AG10803 (cell line): ENCODE measurements at places on chromosomes 5 and 9.
A peak's percentile ranks its signal among the peaks of the same experiment; 100 is the strongest.

DNA sequence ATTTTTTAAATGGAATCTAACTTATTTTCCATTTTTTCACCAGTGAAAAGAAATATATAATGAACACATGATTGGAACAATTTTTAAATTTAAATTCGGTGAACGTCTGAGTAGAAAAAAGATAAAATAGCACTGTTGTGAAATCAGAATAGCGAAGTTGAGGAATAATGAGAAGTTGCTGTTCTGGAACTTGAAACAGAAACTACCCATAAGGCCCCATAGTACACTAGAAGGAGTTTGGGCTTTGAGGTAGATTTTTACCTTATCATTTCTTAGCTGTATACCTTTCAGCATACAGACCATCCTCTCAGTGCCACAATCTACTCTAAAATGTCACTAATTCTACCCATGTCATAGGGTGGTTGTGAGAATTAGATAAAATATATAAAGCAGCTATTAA, 35.1 kb downstream of the TDRD7 start:
- DNase-seq = no peak

DNA sequence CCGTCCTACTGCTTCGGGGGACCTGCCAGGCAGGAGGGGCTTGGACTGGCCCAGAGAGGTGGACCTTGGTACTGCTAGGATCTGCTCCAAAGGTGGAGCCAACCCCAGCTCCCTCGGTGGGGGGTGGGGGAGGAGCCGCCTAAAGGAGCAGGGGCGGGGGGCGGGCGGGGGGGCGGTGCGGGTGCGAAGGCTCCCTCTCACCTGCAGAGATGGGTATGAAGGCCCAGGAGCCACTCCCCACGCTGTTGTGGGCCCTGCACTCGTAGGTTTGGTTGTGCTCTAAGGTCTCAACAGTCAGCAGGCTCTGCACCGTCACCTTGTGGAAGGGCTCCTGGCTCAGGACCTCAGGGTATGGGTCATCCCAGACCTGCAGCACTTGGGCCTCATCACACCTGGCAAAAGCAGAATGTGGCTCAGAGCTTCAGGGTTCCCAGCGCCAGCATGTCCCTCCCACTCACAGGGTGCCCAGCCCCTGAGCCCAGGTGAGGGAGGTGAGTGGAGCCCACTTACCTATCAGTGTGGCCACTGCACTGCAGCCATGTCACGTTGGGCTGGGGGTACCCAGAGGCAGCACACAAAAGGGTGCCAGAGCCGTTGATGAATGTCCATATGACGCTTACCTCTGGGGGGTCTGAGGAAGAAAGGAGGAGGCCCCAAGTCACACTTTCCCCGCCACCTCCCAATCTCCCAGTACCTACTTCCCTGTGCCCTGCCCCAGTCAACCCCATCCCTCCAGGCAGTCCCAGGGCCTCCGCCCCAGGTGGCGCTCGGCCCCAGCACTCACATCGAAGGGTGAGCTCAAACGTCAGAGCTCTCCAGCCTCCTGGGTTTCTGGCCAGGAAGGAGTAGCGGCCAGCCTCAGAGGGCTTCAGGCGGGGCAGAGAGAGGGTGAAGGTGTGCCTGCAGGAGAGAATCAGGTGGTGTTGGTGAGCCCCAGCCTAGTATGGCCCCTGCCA, 16.4 kb downstream of the CSF1R start:
- DNase-seq = no peak

- no peak for DNase-seq
Observed at GRCh38 chr5:180421672-180422071, 68.5 kb upstream of the GFPT2 start.

DNA sequence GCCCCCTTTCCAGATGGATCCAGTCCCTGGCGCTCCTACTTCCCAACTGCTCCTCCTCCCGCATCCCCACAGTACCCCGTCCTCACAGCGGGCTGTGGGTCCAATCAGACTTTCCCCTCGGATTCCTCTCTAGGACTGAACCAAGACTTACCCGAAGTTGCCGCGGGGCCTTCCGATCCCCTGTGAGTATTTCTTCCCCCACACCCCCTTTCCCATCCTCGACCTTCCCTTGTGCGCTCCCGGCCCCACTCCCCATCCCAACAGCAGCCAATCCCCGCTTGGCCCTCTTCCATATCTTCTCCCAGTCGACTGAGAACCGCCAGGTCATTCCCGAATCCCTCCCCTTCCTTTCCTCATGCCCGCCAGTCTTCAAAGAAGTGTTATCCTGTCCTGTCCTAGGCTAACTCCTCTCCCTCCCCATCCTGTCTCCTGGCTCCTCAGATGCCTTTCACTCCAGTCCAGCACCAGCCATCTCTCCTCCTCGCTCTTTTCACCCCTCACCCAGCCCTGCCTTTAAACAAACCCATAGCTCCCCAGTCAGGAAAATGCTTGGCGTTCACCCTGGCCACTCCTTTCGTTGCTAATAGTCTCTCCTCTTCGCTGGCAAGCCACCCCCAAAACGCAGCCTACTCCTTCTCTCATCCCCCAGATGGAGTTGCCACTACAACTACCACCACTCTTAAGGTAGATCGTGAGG, 646 bp downstream of the SWI5 start:
- DNase-seq = peak; percentile 30

GRCh38 chr9:4939118-4939561, 45.9 kb upstream of the JAK2 start:
- DNase-seq = no peak

DNA sequence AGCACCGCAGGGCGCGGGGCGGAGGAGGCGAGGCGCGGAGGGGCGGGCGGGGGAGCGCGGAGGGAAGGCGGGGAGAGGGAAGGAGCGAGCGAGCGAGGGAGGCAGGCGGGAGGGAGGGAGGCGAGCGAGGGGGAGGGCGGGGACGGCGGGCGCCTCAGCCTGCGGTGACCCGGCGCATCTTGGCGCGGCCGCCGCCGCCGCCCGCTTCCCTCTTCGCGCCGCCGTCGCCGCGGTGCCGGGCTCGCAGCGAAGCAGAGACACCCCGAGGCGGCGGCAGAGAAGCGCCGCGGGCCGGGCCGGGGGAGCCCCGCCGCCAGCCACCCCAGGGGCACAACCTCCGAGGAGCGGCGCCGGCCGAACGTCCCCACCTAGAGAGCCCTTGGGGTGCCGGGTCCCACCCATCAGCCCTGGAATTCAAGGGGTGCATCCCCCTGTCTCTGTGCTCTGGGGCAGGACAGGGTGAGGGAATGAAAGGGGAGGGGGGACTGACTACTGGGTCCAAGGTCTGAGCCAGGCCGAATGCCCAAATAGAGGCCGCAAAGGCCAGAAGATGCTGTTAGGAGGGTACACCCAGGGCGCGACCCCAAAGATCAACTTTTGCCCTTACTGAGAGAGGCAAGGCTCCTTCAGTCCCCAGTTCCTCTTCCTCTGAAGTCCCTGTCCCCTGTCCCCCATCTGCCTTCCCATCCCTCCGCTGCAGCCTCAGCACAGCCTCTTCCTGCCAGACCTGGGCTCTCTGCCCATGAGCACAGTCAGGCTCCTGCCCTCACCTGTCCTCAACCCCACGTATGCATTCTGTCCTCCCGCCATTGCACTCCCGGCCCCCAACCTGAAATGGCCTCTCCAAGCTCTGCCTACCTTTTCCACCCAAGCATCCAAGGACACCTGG, at the start of gene ADAMTS2:
TSS of gene ADAMTS2 (minus strand) at position 29 of the 889 bp plus-strand sequence. CDS start 133 bp downstream, outside the sequence.
- peak; percentile 65 for DNase-seq

GRCh38 chr9:14542071-14542470, 151.2 kb downstream of the ZDHHC21 start:
- DNase-seq = no peak

- DNase-seq = no peak
Observed at GRCh38 chr5:101047181-101047580, 144.1 kb upstream of the ST8SIA4 start.

- peak; percentile 15 for DNase-seq
Observed at GRCh38 chr5:128644863-128645262, 106.8 kb upstream of the FBN2 start.

GRCh38 chr9:93177676-93178075, 6.3 kb upstream of the WNK2 start:
- DNase-seq = no peak

DNA sequence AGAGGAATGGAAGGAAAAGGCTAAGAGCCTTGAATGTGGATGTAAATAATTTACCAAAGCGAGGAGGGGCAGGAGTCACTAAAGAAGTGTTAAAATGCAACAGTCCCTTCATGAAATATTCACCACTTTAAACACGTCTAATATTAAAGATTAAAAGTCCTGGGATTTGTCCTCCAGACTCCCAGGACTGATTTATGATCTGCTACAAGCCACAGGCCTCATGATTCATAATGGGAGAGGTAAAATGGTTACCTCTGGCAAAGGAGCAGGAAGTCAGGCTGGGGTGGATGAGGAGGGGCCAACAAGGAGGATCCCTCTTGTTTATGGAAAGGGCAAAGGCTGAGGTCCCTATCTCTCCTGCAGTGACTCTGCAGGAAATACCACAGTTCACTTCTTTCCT, 292.4 kb downstream of the TRIM32 start:
- no peak for DNase-seq

- no peak for DNase-seq
Observed at GRCh38 chr5:89269721-89270120, 386.7 kb upstream of the MEF2C start.

- DNase-seq = peak; percentile 3
Observed at GRCh38 chr5:81544351-81545018, 150.6 kb upstream of the ACOT12 start.

- no peak for DNase-seq
Observed at GRCh38 chr9:138050472-138051330, 173.1 kb downstream of the CACNA1B start.

DNA sequence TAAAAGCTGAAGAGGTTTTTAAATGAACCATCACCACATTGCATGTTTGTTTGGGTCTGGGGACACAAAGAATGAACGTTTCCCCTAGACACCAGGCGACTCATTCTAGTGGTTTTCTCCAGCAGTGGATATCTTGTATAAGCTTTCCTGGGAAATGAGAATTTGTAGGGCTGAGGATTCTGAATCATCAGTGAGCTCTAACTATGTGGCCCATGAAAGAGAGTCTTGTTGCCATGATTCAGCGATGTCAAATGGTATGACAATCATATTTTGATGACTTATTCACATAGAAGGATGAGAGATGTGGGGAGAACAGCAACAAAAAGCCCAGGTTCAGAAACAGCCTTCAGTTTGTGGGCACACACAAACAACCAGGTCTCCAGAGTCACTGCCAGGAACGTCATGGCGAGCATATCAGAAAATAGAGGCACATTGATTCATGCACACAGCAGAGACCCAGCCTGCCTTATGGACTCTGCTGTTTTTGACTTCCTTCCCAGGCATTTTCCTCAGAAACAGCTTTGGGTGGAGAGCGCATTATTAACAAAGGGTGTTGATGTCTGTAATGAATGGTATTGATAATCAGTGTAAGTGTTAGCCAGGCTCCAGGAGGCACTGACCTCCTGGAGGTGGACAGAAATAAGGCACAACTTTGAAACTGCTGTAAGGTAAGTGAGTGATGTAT, 13.3 kb downstream of the ZNF474 start:
- DNase-seq = peak; percentile 83
